ENCODE measurements at places on chromosomes 12 and 14.

- DNase-seq = no peak
Observed at GRCh38 chr12:126784328-126784921, 1482.5 kb upstream of the TMEM132C start.

DNA sequence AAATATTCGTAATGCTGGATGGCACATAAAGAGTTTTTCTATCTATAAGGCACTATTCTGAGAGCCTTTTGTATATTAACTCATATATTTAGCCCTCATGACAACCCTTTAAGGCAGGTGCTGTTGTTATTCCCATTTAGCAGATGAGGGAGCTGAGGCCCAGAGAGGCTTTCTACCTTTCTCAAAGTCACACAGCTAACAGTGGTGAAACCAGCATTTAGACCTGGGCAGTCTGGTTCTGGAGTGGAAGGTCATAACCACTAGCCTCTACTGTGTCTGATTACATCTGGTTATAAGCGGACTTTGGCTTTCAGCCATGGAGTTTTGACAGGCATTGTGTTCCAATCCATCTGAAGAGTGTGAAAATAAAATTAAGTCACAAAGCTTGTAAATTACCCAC lies 41.2 kb upstream of the HDAC7 start:
- no peak for DNase-seq

DNA sequence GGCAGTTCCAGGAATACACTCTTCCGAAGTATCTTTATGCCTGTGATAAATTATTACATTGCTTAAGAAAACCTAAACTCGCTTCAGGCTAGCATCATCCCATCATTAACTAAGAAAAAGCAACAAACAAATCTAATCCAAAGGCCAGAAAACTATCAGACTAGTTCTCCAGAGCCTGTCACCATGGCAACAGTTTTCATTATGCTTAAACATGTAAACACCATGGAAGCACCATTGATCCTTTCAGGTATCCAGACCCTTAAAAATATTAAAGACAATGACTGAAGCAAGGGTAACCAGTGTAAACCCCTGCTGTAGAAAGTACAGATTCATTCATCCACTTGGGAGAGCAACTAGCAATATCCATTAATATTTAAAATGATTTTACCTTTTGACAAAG lies 9.8 kb downstream of the DAD1 start:
- no peak for DNase-seq

DNA sequence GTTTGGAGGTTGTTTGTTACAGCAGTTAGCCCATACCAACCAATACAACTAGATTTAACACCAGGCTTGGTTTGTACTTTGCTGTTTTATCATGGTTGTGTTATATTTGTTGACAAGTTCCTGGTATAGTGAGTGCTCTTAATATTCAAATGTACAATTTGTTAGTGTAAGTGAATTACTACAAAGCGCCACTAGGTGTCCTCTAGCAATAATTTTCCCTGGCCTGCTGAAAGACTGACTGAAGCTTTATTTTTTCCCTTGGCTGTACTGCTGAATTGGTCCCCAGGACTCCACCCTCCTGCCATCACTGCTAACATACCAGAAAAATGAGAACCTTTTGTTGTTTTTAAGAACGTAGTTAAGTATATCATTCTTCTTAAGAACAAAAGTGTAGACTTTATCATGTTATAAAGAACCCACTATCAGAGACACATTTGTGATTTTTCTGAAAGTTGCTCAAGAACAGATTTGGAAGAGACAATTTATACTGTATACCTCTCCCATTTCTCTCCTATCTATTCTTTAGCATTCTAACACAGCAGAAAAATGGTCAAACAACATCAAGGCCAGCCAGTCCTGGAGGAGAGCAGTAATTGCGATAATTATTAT lies 75.3 kb upstream of the FAR2 start:
- DNase-seq = no peak

GRCh38 chr12:56581418-56582145 lies 48.5 kb downstream of the BAZ2A start:
- peak; percentile 59 for DNase-seq

DNA sequence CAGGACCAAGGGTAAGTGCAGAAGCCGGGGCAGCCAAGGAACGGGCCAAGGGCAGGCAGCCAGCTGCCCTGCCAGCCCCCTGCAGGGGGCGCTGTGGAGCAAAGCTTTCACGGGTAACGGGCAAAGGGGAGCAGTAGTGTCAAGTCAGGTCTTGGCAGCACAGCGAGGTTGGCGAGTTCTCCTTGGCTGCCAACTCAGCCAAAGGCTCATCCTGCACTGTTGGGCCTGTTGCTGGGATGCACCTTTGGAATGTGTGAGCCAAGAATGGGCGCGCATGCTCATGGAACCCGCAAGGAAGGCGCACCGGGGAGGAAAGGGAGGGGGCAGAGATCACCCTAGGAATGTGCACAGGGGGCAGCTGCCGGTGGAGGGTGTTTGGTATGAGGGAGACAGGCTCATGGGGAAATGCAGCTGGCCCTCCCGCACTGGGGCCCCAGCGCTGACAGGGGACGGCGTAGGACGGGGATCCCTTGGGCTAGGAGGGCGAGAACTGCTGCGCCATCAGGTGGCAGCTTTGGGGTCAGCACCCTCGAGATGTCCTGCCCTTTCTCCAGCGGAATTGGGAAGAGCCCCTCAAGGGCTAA lies 138.0 kb downstream of the ASCL4 start:
- DNase-seq = no peak

GRCh38 chr14:64671591-64671990 lies 32.6 kb upstream of the PLEKHG3 start:
- no peak for DNase-seq

- DNase-seq = peak; percentile 97
Observed at GRCh38 chr12:96219700-96220206, 25.6 kb downstream of the ELK3 start.

- no peak for DNase-seq
Observed at GRCh38 chr12:114767906-114768722, 84.1 kb upstream of the TBX3 start.

GRCh38 chr14:24147761-24148428 lies 597 bp downstream of the RNF31 start:
- no peak for DNase-seq

GRCh38 chr12:54689034-54689372 lies 40.8 kb upstream of the DCD start:
- DNase-seq = no peak

DNA sequence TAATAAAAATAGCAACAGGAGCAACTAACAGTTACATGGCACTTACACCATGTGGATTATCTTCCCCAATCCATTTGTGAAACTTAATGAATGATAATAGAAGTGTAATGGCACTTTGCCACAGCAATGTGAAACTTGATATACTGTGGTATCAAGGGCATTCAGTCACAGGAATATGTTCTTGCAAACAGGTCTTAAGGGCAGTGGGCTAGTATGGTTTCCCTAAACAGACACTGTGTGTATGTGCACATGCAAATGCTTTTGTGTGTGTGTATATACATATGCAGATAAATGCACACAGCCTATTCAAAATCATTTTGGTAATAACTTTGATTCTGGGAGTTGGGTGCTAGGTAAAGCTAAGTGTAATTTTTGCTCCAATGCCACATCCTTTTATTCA lies 26.2 kb upstream of the ARHGAP5 start:
- no peak for DNase-seq

DNA sequence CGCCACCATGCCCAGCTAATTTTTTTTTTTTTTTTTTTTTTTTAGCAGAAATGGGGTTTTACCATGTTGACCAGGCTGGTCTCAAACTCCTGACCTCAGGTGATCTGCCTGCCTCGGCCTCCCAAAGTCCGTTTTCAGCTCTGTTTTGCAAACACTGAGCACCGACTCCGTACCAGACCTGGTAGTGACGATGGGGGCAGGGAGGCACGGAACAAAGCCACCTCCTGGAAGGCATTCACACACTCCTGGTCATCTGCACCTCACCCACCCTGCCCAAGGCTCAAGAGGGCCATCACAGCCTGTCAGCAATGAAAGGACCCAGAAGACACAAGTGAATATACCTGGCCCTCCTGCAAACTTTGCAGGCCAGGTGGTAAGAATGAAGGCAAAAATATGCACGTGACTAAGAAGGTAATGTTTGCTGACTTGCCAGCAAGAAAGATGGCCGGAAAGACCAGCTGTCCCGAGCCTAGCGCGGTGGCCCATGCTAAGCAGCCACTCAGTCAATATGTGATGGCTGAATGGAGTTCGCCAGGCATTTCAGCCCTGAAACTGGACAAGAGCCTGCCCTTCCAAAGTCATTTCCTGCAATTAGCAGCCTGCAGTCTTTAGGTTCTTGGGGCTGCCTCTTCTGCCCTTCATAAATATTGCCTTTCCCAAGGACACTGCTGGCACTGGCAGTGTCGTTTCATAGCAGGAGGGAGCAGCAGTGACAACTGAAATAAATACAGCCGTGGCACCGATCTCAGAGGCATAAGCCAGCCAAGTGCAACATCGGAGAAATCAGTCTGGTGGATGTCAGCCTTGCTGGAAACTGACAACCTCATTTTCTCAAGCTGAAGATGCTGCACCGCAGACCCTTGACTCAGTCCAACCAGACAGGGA lies 17.6 kb downstream of the MMAB start:
- no peak for DNase-seq

DNA sequence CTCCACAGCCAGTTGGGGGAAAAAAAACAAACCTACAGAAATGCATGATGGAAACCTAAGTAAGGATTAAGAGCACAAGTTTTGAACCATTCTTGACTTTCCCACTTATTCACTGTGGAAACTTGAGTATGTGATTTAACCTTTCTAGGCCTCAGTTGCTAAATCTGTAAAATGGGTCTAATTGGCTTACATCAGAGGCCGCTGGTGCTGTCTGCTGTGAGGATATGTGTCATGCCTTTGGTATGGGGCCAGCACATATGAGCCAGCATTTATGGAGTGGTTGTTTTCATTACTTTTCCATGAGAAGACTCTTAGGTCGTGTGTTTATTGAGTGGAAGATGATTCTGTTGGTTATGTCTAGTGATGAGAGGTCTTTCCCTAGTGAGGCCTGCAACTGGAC lies 102.4 kb downstream of the ESR2 start:
- DNase-seq = peak; percentile 15

- no peak for DNase-seq
Observed at GRCh38 chr12:63802012-63802608, 22.4 kb downstream of the RXYLT1 start.

- no peak for DNase-seq
Observed at GRCh38 chr12:64456119-64456518, 4.2 kb downstream of the TBK1 start.

GRCh38 chr14:95360828-95361227 lies 41.1 kb upstream of the CLMN start:
- DNase-seq = no peak

GRCh38 chr14:106129274-106129673 lies 602.9 kb downstream of the TMEM121 start:
- DNase-seq = no peak

- no peak for DNase-seq
Observed at GRCh38 chr12:82818271-82819035, 131.7 kb downstream of the TMTC2 start.

DNA sequence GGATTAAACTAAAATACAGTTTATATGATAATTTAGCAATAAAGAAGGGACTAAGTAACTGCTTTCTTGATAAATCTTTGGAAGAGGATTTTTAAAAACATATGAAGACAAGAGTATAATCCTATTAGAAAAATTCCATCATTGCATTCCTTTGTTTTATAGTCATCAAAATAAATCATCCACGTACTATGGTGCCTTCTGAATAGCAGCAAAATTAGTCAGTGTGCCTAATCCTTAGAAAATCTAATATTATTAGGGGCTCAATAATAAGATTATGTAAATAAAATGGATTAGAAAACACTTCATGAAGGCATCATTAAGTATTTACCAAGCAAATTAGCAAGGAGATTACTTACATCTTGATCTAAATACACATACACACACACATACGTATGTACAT lies 102.1 kb downstream of the KCNH5 start:
- no peak for DNase-seq

DNA sequence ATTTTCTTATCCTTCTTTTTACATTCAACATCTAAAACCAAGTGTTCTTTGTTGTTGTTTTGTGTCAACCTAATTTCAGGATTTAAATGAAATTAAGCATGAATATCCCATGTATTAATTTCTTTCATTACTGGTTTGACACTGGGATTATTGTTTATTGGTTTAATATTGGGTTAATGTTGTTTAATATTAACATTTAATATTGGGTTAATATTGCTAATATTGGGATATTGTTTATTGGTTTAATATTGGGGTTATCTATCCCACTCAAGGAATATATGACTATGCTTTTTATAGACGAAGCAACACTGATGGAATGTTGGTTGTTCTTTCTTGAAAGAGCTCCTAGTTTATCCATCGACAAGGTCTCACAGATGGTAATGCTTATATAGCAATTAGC lies 45.9 kb downstream of the TMPRSS12 start:
- DNase-seq = no peak

DNA sequence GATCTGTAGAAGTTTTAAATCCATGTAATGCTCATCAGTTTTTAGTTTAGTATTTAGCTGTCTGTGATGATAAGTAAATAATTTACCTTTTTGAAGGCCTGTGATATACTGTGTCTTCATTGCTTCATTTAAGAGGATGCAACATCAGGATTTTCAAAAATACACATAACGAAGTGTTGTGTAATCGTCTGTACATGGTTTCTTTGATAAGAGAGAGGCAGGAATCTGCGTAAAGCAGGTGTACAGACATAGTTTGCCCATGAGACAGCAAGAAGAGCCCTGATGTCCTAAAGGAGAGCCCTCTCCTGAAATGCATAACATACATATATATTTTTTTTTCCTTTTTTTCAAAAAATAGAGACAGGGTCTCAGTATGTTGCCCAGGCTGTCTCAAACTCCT lies 44.8 kb downstream of the RASSF3 start:
- DNase-seq = no peak

GRCh38 chr12:11812586-11813437 lies 163.3 kb downstream of the ETV6 start:
- no peak for DNase-seq

DNA sequence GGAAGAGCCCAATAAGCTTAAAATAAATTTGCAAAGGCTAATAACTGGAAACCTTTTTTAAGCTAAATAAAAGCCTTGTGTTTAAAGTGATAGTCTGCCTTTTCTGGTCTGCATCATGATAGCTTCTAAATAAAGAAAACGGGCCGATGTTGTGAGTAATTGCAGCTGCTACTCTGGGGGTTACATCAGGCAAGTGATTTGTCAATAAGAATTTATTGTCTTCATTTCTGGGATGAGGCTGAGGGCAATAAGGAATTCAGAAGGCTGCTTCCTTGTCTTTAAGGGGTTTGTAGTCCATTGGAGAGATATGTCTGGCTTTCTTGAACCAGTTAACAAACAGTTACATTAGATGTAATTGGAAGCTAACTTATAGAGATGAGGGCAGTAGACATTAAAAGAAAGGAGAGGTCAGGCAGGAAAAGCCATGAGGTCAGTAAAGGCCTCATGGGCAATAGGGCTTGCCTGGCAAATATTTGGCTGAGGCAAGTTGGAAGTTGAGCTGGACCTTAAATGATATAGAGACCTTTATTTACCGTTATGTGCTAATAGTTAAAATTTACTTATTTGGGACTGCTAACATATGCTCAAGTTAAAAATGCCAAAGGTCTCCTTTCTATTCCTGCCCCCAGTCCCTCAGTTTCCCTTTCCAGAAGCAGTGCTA lies 85.0 kb downstream of the CRADD start:
- no peak for DNase-seq

Measured in keratinocyte (primary cell).